ENCODE measurements at places on chromosomes 2 and 18.

- no peak for DNase-seq
These were observed 307 bp downstream of the CDH2 start for GRCh38 chr18:28176698-28176947.

GRCh38 chr2:105845976-105846375, 101.3 kb downstream of the NCK2 start:
- DNase-seq: no peak

- no peak for DNase-seq
These were observed 1038.6 kb downstream of the SOCS6 start for GRCh38 chr18:71327441-71327840.

GRCh38 chr2:63572001-63572400, 16.3 kb downstream of the WDPCP start:
- DNase-seq: no peak

GRCh38 chr18:58175786-58176176, 131.8 kb downstream of the NEDD4L start:
- no peak for DNase-seq

DNA sequence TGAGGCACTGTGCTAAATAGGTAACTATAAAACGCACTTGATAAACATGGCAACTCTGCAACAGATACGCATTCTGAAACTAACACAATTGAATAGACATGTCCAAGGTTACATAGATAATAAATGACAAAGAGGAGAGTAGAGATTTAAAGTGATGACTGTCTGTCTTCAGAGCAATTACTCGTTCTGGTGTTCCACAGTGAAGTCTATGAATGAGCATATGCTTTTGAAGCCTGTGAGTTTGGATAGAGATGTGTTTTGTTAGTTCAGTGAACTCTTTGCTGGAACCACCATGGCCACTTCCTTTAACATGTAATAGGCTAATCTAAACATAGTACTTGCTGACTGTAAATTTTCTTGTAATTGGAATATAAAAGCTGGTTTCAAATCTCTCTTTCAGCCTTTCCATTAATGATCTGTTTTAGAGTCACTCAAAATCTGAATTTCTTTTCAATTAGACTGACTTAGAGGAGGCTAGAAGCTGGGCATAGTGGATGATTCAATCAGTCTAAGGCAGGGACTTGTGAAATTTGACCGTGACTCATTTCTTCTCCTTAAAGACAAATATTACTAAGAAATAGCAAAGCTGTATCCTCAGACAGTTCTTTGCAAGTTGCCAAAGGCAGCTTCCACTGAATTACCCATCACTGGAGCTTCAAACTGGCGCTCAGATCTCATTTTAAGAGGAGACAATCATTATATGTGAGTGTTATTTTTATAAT, 1130.1 kb upstream of the CELF4 start:
- no peak for DNase-seq

- DNase-seq: no peak
These were observed 263.8 kb downstream of the MEIS1 start for GRCh38 chr2:66698576-66699239.

DNA sequence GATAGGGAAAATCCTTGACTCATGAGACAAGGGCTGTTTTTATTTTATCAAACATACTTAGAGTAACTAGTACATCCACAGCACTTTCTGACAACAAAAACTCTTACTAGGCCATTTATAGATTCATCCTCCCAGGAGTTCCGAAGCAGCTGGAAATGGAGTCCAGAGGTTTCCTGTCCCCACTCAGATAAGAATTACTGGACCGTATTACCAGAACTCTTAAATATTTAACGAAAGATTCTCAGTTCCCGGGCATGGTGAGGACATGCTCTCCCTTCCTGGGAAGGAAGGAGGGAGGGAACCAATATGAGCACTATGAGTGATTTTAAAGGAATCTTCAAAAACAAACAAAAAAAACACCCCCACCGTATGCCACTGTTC, 41.2 kb downstream of the AKAIN1 start:
- no peak for DNase-seq

DNA sequence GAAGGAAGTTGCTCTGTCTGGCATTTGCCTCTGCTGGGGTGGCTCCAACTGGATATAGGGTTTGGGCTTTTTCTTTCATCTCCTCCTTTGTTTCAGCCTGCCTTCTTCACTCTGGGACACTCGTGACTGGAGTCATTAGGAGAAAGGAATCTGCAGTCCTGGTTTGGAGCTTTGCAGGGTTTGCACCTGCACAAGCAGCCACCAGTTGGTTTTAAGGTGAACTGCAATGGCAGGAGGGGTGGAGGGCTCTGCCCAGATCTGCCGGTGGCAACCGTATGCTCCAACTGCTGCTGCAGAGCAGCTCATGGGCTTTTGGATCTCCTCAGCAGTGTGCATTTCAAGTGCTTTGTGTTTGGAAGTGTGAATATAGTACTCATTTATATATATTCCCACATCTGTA, 131.3 kb upstream of the MGAT5 start:
- no peak for DNase-seq

DNA sequence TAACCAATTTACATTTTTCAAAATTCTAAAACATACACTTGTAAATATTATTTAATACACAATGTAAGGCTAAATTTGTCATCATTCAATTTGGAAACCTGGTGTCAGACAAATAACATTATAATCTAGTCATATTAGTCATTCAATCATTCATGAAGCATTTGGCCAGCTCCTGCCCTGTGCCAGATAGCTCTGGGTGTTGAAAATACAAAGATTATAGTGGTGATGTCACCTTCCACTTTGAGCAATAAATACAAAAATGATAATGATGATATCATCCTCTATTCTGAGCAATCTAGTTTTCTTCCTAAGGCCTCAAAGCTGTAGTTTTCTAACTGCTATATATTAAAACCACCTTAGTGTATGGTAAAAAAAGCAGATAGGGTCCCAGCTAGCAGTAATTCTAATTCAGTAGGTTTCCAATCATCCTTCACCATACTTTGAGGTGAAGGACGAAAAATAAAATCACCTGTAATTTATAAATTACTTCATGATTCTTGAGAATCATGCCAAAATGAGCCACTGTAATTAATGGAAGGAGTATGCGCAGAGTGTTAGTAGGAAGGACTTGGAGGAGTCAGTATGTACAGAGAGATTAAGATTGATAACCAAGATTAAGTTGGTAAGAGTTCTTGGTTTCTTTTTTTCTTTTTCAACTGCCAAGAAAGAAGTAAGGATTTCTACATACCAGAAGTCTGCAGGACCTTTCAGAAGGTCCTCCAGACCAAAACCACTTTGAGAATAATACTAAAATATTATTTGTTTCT, 23.2 kb downstream of the MEMO1 start:
- no peak for DNase-seq

- no peak for DNase-seq
These were observed 99.1 kb downstream of the EN1 start for GRCh38 chr2:118748245-118748885.

DNA sequence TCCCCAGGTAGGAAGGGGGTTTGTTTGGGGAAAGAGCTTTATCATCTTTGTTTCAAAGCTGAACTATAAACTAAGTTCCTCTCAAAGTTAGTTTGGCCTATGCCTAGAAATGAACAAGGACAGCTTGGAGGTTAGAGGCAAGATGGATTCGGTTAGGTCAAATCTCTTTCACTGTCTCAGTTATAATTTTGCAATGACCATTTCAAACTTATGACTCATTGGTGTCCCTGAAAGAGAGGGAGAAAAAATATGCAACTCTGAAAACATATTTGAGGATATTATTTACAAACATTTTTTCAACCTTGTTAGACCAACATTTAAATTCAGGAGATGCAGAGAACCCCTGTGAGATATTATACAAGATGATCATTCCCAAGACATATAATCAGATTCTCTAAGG, 95.7 kb downstream of the EFEMP1 start:
- DNase-seq: no peak

- DNase-seq: no peak
These were observed 54.8 kb upstream of the CCDC141 start for GRCh38 chr2:179104736-179105135.

- no peak for DNase-seq
These were observed 49.7 kb downstream of the BABAM2 start for GRCh38 chr2:27940090-27940671.

DNA sequence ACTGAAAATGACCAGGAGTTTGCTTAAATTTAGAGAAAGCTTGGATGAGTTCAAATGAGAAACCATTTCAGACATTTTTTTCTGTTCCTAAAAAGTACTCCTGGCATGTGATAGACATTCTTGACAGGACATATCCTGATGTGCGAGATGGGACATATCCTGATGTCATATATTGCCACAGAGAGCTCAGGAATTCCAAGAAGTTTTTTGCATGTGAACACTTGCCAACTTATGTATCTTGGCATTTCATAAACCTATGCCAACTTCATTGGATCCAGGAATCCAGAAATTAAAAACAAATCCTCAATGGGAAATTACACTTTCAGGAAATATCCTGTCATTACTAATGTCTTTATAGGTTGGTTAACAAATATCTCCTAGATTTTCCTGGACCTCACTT, 2.9 kb upstream of the SERPINB3 start:
- no peak for DNase-seq

GRCh38 chr2:25845843-25846505, 32.3 kb downstream of the ASXL2 start:
- no peak for DNase-seq

DNA sequence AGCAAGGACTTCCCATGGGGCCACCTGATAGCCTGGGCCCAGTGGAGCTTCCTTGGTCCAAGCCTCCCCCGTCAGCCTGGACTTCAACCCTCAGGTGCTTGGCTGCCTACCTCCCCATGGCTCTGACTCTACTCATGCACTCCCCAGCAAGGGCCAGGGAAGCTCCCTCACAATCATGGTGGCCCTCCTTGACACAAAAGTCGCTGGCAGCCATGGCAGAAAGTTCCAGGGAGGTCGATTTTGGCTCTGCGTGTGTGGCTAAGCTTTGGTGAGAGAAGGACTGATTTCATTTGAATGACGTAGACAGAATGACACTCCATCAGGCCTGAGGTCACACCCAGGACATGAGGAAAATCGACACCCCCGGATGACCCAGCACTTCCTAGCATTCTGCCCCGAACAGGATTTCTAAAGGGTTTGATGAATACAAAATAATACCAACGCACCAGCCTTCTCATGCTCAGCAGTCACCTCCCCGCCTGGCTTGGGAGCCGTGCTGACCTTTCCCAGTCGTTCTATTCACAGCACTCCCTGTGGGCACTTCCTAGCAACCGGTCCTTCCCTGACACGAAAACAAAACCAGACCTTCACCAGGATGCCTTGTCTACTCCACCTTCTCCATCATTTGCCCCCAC, 52.7 kb downstream of the LBH start:
- DNase-seq: no peak

DNA sequence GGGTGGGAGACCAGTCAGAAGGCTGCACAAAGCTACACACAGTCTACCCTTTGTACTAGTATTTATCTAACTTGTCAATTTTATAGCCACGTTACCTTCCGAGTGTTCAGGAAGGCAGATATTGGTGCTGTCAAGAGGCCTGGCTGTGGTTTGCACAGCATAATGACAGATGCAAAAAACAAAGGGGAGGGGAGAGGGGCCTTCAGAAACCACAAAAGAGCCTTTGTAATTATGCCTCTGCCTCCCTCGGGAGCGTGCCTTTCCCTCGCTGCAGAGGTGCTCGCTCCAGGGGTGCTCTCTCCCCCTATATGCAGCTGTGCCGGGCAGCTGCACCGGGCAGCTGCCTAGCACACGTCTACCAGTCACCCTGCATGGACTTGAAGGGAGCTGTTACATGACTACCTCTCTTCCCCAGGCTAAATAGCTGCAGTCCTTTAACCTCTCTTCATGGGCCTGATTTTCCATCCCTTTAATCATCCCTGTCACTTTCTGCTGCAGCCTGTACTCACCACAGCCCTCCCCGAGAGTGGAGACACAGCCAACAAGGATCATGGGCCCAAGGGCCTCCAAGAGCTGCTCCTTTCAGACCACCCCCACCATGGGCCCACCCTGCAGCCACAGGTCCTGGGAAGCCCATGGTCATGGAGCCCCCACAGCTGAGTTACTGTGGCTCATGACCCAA, 168.4 kb upstream of the PKDCC start:
- peak; percentile 82 for DNase-seq

GRCh38 chr2:6077585-6077984, 385.4 kb downstream of the SOX11 start:
- no peak for DNase-seq

- no peak for DNase-seq
These were observed 118.5 kb downstream of the GALNT3 start for GRCh38 chr2:165675551-165675968.

GRCh38 chr18:14747513-14748474, at the start of gene ANKRD30B:
Gene ANKRD30B (plus strand): TSS chr18:14748172. CDS start chr18:14748420, 248 bp downstream.
- no peak for DNase-seq

GRCh38 chr2:64374686-64375085, 79.3 kb upstream of the LGALSL start:
- DNase-seq: no peak

DNA sequence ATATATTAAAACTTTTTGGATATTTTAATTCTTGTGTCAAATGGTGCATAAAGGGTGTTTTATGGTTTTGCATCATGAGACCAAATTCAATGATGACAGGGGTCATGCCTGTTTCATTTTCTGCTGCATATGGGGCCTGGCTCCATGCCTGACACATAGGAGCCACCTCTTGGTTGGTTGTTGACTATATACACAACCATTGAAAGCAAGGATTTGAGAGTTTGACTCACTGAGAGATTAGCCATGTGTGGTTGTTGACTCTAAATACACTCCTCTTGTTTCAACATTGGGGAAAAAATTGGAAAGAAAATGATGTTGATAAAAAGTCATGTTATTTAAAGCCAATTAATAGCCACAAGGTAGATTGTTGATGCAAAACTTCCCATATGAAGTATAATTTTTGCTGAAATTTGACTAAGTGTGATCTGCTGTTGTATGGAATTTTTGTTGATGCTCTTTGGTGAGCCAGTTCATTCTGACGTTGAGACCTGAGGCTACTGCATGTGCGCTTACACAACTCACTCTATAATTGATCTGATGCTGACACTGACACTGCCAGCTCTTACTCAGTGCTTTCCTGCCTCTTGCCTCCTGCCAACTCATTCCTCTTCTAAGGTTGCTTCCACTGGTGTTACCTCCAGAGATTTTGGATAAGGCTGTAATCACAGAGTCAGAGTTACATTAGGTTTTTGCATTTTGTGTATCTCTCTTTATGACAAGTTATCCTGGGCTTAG, 446.2 kb upstream of the SLC14A2 start:
- no peak for DNase-seq

GRCh38 chr2:239177325-239177724, 223.5 kb downstream of the HDAC4 start:
- no peak for DNase-seq

GRCh38 chr2:241936457-241937133, 67.1 kb downstream of the RTP5 start:
- no peak for DNase-seq

- DNase-seq: peak; percentile 90
These were observed 218.1 kb downstream of the WDR7 start for GRCh38 chr18:56869189-56869777.

GRCh38 chr2:178279142-178279541, 84.8 kb downstream of the OSBPL6 start:
- no peak for DNase-seq

DNA sequence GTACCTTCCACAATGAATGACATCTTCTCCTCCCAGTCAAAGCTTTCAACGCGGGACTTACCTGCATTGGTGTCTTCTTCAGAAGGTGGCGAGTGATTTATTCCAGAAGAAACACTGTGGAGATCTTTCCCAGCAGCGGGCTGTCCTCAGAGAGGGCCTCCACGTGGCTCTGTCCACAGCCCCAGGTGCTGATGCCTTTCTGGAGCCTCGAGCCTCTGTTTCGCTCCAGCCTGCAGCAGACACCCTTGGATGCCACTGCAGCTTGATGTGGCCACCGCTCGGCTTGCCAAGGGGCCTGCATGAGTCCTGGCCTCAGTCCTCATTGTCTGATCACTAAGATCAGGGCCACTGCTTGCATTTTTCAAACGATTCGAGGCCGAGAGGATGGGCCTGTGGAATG, 46.6 kb upstream of the GALR1 start:
- DNase-seq: no peak

- DNase-seq: no peak
These were observed 41.1 kb upstream of the PPP1CB start for GRCh38 chr2:28710545-28710944.
